ENCODE measurements at places on chromosomes 16 and 17. TPM values are rescaled to one million over a fixed set of nuclear protein-coding genes. Genes with fewer than 3 reads are reported as not detected.

Gene OXLD1
- polyA plus RNA-seq = 18.1 TPM

Gene SPATA22
- 1.1 TPM for polyA plus RNA-seq

Gene MT1M
- 0.17 TPM for polyA plus RNA-seq

Gene IL17C
- polyA plus RNA-seq = not detected

Gene TP53TG3F
- not detected for polyA plus RNA-seq

Gene NLRC3
- polyA plus RNA-seq = 1.5 TPM

Gene INPP5K
- polyA plus RNA-seq = 19.2 TPM

Gene PDPK1
- polyA plus RNA-seq = 56.2 TPM

Gene UBALD1
- 15.6 TPM for polyA plus RNA-seq

Gene OR3A2
- polyA plus RNA-seq = 0.62 TPM

Gene ZNF232
- polyA plus RNA-seq = 21.8 TPM

Gene CHP2
- 1.4 TPM for polyA plus RNA-seq

Gene DLX4
- 0.53 TPM for polyA plus RNA-seq

Gene RCVRN
- not detected for polyA plus RNA-seq

Gene PHKB
- 91.6 TPM for polyA plus RNA-seq

Gene P2RX1
- polyA plus RNA-seq = 1.0 TPM

Gene CPNE7
- polyA plus RNA-seq = 2.9 TPM

Gene CDRT15
- 0.81 TPM for polyA plus RNA-seq

Gene ITGAE
- polyA plus RNA-seq = 39.2 TPM

Gene SYT17
- 9.6 TPM for polyA plus RNA-seq

Gene GABARAP
- polyA plus RNA-seq = 496 TPM

Gene HASPIN
- polyA plus RNA-seq = 3.5 TPM

Gene FN3K
- polyA plus RNA-seq = 20.1 TPM

Gene SP2
- 25.6 TPM for polyA plus RNA-seq

Gene KRTAP9-4
- polyA plus RNA-seq = not detected

Gene GRAPL
- 2.1 TPM for polyA plus RNA-seq

Gene SLC12A3
- polyA plus RNA-seq = 41.3 TPM

Gene KRT33B
- polyA plus RNA-seq = not detected

Gene WNK4
- polyA plus RNA-seq = 12.2 TPM

Gene CBX8
- polyA plus RNA-seq = 16.3 TPM

Gene DEXI
- polyA plus RNA-seq = 45.6 TPM

Gene TP53TG3C
- polyA plus RNA-seq = not detected

Gene ARHGAP27
- polyA plus RNA-seq = 15.8 TPM

Gene HSPB9
- 0.31 TPM for polyA plus RNA-seq

Gene CMTM2
- 0.45 TPM for polyA plus RNA-seq

Gene HEXIM1
- polyA plus RNA-seq = 42.9 TPM

Gene CFAP97D1
- polyA plus RNA-seq = 0.06 TPM

Data from right renal pelvis (tissue), 4 donors.